Heart right ventricle (tissue), 16 donors: ENCODE measurements at places on chromosomes 1 and 21.

GRCh38 chr1:145956781-145957442 is 905 bp downstream of the LIX1L start:
- DNase-seq, result peak; percentile 58

- DNase-seq, result no peak
Observed at GRCh38 chr1:234281826-234282489, 91.3 kb upstream of the COA6 start.

DNA sequence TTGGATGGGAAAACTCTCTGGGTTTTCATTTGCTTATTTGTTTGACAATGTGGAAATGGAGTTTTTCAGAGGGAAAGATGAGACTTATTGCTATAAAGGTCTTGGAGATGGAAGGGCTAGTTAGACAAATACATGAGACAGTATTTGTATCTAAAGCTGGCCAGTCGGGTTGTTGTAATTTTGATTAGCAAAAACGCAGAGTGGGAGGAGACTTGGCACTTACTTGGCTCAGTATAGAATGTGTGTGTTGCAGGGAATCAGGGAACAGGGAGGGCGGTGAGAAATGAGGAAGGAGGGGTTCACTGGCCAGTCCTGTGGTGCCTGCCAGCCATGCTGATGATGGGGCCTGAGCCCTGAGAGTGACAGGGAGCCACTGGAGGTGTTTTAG is 6.0 kb upstream of the FOXE3 start:
- no peak for DNase-seq

GRCh38 chr1:115217150-115218033 is 120.7 kb downstream of the NGF start:
- no peak for DNase-seq

- no peak for DNase-seq
Observed at GRCh38 chr1:221394011-221394544, 347.8 kb downstream of the DUSP10 start.
